Breast epithelium (tissue), 4 donors: ENCODE measurements at places on chromosomes 1 and 21. TPM values are rescaled to one million over a fixed set of nuclear protein-coding genes. Genes with fewer than 3 reads are reported as not detected.
A peak's percentile ranks its signal among the peaks of the same experiment; 100 is the strongest.

Gene SPRR4
- not detected for total RNA-seq

GRCh38 chr1:38138498-38139233 is 92.1 kb upstream of the POU3F1 start:
- H3K27me3 ChIP-seq = no peaks in the 10 kb centered on the region
- H3K36me3 ChIP-seq = no peaks in the 10 kb centered on the region
- DNase-seq = peak; percentile 94
- no peaks in the 10 kb centered on the region for H3K4me1 ChIP-seq
- H3K27ac ChIP-seq = peak overlapping the region; percentile 72

Gene ATP5PB
- 159 TPM for total RNA-seq

DNA sequence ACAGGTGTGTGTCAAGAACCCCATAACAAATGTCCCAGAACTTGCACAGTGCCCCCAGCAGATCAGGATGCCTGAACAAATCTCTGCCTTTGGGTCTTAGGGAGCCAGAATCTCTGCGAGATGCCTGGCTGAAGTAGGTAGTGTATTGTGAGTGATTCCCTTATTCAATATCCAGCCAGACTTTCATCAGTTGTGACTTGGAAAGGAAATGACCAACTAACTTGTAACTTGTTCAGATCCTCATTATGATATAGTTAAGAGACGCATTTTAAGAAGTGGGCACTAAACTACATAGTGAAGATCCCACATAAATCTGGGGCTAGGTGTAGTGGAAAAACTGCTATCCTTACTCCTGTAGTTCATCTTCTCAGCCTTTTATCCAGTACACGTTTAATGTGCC is 11.8 kb downstream of the OLIG2 start:
- no peak for DNase-seq
- no peaks in the 10 kb centered on the region for H3K36me3 ChIP-seq
- no peak overlapping the region for H3K4me3 ChIP-seq
- no peaks in the 10 kb centered on the region for H3K4me1 ChIP-seq

- H3K36me3 ChIP-seq = no peaks in the 10 kb centered on the region
- no peak overlapping the region for H3K4me3 ChIP-seq
- no peaks in the 10 kb centered on the region for H3K27me3 ChIP-seq
These were observed 380.8 kb downstream of the HHIPL2 start for GRCh38 chr1:222167111-222167510.
